Cerebellar cortex (tissue), 1 donor: ENCODE measurements at places on chromosomes 13 and 19.

DNA sequence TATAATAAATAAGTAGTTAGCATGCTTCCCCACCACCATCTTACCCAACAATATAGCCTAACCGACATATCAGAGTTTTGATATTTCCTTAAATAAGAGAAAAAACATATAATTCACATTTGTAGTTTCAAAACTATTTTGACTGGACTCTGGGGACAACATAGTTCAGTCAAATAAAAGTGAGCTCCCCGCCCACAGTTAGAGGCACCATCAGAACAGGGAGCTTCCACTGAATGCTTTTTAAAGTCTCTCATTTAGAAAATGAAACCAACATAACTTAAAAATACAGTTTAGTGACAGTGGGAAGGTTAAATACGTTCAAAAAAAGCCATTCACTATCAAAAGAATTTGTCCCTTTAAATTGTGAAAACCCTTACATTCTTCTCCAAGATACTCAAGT is 92.8 kb downstream of the EPSTI1 start:
- no peak for DNase-seq

- DNase-seq = peak; percentile 84
Measured at GRCh38 chr19:55165952-55166529, 372 bp downstream of the DNAAF3 start.

DNA sequence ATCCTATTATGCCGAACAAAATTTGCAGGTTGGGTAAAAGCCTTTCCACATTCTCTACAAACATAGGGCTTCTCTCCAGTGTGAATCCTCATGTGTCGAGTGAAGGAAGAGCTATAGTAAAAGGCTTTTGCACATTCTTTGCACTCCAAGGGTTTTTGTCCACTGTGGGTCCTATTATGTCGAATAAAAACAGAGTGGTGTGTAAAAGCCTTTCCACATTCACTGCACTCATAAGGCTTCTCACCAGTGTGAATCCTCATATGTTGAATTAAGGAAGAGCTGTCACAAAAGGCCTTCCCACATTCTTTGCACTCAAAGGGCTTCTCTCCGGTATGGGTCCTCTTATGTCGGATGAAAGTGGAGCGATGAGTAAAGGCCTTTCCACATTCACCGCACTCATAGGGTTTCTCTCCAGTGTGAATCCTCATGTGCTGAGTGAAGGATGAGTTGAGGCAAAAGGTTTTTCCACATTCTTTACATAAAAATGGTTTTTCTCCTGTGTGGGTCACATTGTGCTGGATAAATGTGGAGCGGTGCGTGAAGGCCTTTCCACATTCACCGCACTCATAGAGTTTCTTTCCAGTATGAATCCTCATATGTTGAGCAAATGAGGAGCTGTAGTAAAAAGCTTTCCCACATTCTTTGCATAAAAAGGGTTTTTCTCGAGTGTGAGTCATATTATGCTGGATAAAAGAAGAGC is 13.6 kb downstream of the ZNF599 start:
- DNase-seq = no peak

DNA sequence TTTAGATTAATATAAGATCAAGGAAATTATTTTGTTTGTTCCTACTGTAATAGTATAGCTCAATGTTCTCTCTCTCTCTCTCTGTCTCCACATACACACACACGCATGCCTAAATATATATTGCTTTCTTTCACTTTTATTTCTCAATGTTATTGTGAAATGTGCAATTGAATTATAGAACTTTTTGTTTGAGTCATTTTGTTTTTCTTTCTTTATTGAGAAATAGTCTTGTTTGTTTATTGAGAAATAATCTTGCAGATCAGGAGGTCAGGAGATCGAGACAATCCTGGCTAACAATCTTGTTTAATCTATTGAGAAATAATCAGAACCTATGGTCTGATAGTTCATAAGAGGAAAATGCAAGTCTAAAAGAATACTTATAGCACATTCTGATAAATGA is 1581.3 kb downstream of the EFNB2 start:
- no peak for DNase-seq

GRCh38 chr13:33908116-33908515 is 90.2 kb downstream of the RFC3 start:
- peak; percentile 79 for DNase-seq

DNA sequence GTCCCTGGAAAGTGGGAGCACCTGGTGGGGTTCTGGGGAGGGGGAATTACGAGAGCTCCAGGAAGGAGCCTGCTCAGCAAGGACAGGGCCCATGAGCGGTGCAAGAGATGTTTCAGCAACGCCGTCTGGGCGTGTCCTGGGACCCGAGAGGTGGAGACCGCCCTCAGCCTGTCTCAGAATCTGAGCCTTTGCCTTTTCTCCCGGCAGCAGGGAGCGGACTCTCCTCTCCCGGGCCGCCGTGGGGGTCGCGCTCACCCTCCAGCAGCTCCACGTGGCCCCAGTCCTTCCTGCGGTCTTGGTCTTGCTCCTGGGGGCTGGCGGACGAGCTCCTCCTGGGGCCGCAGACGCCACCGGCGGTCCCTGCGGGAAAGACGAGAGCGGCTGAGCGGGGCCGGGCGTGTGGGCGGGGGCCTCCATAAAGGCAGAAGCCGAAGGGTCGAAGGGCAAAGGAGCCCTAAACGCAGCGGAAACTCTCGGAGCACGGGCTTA is 714 bp downstream of the POLRMT start:
- DNase-seq = peak; percentile 41

DNA sequence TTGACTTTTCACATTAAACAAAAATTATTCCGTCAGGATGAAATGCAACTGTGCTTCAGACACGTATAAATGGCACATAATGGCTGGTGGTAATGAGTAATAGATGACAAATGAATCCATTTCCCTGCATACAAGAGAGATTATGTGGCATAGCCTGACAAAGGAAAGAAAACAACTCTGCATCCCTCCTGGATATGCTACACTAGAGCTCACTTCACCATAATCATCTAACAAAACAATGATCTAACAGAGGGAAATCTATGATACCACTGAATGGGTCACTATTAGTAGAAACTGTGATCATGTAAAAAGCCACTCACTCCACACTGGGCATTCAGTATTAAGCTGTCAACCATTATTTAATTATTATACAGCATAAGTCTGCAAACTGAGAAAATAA is 1498.4 kb downstream of the EFNB2 start:
- DNase-seq = no peak

- no peak for DNase-seq
Measured at GRCh38 chr13:33087091-33087490, 70.9 kb downstream of the KL start.

DNA sequence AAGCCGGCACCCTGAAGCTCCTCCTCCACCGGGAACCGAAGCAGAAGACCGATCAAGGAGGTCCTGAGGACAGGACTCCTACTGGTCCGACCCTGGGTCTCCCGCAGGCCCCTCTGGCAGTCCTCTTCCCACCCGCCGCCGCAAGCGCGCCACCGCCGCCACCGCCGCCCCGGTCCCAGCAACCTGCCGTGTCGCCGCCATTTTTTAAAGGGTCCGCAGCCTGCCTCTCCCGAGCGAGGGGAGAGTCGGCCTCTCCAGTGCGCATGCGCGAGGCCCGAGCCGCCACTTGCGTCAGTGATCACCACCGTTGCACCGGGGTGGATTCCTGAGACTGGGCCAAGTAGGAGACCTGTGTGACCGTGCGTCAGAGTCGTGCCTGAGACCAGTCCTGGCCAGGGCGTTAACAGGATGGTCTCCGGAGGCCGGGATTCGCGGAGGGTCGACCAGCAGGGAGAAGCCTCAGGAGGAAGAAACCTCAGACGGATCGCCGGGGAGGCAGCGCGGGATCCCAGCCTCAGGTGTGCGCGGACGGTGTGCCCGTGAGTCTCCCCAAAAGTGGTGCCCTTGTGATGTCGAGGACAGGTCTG is 51.6 kb downstream of the ZNF146 start:
- DNase-seq = no peak
